Endothelial cell of umbilical vein (primary cell): ENCODE measurements at places on chromosomes 7 and 10.
A peak's percentile ranks its signal among the peaks of the same experiment; 100 is the strongest.

GRCh38 chr10:49562893-49563292, 24.0 kb upstream of the ERCC6 start:
- H3K4me1 ChIP-seq: no peaks in the 10 kb centered on the region
- H3K27ac ChIP-seq: no peak overlapping the region
- H3K36me3 ChIP-seq: no peaks in the 10 kb centered on the region
- peaks cover 6% of the 10 kb centered on the region for H3K27me3 ChIP-seq
- DNase-seq: no peak

- no peak overlapping the region for H3K4me3 ChIP-seq
- H3K4me1 ChIP-seq: no peaks in the 10 kb centered on the region
- H3K27me3 ChIP-seq: no peaks in the 10 kb centered on the region
- no peaks in the 10 kb centered on the region for H3K36me3 ChIP-seq
- no peak overlapping the region for H3K27ac ChIP-seq
- DNase-seq: no peak
These were observed 140.9 kb downstream of the AUTS2 start for GRCh38 chr7:69739190-69739589.

- no peak overlapping the region for H3K27ac ChIP-seq
- no peaks in the 10 kb centered on the region for H3K27me3 ChIP-seq
- H3K4me1 ChIP-seq: no peaks in the 10 kb centered on the region
- DNase-seq: no peak
- H3K4me3 ChIP-seq: no peak overlapping the region
These were observed 31.9 kb upstream of the SMKR1 start for GRCh38 chr7:129470411-129470810.

- DNase-seq: no peak
- no peaks in the 10 kb centered on the region for H3K4me1 ChIP-seq
- no peak overlapping the region for H3K4me3 ChIP-seq
- H3K27me3 ChIP-seq: no peaks in the 10 kb centered on the region
- no peak overlapping the region for H3K27ac ChIP-seq
- peaks cover 26% of the 10 kb centered on the region for H3K36me3 ChIP-seq
These were observed 59.9 kb upstream of the LRRC4 start for GRCh38 chr7:128091106-128091505.

- H3K4me3 ChIP-seq: no peak overlapping the region
- peaks cover 17% of the 10 kb centered on the region for H3K36me3 ChIP-seq
- no peak for DNase-seq
- H3K4me1 ChIP-seq: peaks cover 43% of the 10 kb centered on the region
These were observed 35.8 kb downstream of the IL15RA start for GRCh38 chr10:5941579-5941978.

DNA sequence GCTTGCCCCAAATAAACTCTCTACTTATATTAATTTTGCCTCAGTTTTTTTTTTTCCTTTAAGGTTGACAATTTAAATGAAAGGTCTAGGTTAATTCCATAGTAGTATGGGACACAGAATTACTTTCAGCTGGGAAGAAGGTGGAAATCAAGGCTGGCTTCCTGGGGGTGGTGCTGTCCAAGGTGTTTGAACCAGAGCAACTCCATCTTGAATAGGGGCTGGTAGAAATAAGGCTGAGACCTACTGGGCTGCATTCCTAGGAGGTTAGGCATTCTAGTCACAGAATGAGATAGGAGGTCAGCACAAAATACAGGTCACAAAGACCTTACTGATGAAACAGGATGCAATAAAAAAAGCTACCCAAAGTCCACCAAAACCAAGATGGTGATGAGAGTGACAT, 1190.8 kb upstream of the AUTS2 start:
- no peak overlapping the region for H3K4me3 ChIP-seq
- H3K27me3 ChIP-seq: no peaks in the 10 kb centered on the region
- no peak for DNase-seq

DNA sequence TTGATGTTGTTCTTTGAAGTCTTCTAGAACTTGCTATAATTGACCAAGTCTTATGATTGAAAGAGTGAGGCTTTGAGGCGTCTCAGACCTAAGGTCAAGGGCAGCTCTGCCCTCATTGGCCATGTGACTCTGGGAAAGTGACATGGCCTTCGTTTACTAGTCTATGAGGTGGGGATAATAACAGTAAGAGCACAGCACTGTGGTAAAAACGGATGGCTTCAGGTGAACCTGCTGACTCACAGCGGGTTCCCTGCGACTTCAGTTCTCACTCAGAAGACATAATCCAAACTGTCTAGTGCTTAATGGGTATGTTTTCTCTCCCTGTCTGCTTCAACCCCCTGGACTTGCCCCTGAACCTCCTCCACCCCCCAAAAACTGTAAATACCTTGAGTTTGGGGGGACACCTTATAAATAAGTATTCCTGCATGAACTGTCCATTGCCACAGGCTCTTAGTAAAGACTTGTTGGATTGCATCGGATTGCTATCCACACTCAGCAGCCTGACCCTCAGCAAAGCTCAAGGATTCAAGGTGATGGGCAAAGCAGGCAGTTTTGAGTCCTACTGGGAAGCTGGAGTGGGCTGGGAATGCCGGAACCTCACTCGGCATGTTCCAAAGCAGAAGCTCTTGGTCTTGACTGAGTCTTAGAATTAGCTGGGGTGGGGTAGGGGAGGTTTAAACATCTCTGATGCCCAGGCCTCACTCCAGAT, 304.6 kb downstream of the KLF6 start:
- no peak overlapping the region for H3K27ac ChIP-seq
- no peaks in the 10 kb centered on the region for H3K27me3 ChIP-seq
- H3K4me3 ChIP-seq: no peak overlapping the region
- no peaks in the 10 kb centered on the region for H3K36me3 ChIP-seq

DNA sequence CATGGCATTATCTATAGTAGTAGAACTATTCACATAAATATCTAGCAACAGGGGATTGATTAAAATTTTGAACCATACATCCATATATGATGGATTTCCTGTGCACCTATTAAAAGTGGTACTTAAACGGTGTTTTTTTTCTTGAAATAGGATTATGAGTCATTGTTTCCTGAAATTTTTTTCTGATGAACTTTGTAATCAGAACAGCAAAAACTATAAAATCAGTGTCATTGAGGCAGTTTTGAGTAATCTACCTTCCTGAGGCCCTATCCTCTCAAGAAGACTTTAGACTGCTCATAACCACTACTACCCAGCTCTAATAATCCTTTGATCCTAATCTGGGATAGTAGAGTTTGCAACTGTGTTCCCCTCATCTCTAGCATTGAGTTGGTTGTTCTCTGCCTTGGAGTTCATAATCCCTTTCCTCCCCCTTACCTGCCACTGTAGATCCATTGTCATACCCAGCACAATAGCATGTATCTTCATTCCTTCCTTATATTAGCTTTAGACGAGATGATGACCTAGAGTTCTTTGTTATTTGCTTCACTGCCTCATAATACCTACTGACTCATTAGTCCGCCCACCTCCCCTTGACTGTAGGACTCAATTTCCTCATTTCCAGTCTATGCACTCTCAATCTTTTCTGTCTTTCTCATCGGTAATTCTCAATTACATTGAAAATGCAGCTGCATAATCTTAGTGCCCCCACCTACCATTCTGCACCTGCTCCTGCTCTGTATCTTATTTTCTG, 133.4 kb downstream of the LRRC4 start:
- no peaks in the 10 kb centered on the region for H3K27me3 ChIP-seq
- H3K4me1 ChIP-seq: peaks cover 19% of the 10 kb centered on the region
- H3K27ac ChIP-seq: peak overlapping the region; percentile 6
- H3K4me3 ChIP-seq: no peak overlapping the region
- H3K36me3 ChIP-seq: no peaks in the 10 kb centered on the region

- no peaks in the 10 kb centered on the region for H3K27me3 ChIP-seq
- no peaks in the 10 kb centered on the region for H3K4me1 ChIP-seq
- no peak overlapping the region for H3K4me3 ChIP-seq
These were observed 246.2 kb downstream of the KCND2 start for GRCh38 chr7:120519224-120519623.

- H3K27ac ChIP-seq: no peak overlapping the region
- peaks cover 16% of the 10 kb centered on the region for H3K4me1 ChIP-seq
- peaks cover 30% of the 10 kb centered on the region for H3K27me3 ChIP-seq
- H3K36me3 ChIP-seq: no peaks in the 10 kb centered on the region
These were observed 824 bp downstream of the RELN start for GRCh38 chr7:103988468-103989199.

DNA sequence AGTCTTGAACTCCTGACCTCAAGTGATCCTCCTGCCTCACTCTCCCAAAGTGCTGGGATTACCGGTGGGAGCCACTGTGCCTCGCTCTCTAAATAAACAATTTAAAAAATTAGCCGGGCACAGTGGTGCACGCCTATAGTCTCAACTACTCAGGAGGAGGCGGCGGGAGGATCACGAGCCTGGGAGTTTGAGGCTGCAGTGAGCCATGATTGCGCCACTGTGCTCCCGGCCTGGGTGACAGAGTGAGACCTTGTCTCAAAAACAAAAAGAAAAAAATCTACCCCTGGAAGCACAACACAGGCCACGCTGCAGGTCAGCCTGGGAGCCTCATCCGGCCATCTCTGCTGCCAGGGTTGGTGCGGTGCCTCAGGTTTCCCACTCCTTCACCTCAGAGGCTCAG, 3.8 kb upstream of the EIF3B start:
- H3K4me1 ChIP-seq: peaks cover 4% of the 10 kb centered on the region
- H3K27ac ChIP-seq: no peak overlapping the region
- no peaks in the 10 kb centered on the region for H3K36me3 ChIP-seq
- no peaks in the 10 kb centered on the region for H3K27me3 ChIP-seq
- DNase-seq: no peak

DNA sequence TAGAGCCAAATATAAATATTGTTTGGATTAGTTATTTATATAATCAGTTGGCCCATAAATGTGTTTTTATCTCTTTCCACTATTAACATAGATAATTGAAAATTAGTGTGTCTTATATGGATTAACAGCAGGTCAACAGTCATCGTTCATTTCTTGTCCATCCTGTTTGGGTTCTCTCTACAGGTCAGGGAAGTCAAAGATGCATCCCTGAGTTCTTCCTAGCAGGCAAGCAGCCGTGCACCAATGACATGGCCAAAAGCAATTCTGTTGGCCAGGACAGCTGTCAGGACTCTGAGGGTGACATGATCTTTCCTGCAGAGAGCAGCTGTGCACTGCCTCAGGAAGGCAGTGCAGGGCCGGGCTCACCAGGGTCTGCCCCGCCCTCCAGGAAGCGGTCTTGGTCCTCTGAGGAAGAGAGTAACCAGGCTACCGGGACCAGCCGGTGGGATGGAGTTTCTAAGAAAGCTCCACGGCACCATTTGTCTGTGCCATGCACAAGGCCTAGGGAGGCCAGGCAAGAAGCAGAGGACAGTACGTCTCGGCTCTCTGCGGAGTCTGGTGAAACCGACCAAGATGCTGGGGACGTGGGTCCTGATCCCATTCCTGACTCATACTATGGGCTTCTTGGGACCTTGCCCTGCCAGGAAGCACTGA, 15.9 kb downstream of the FBH1 start:
- H3K4me3 ChIP-seq: no peak overlapping the region
- no peaks in the 10 kb centered on the region for H3K27me3 ChIP-seq
- peaks cover 2% of the 10 kb centered on the region for H3K4me1 ChIP-seq
- peaks cover 5% of the 10 kb centered on the region for H3K36me3 ChIP-seq
- DNase-seq: no peak
- no peak overlapping the region for H3K27ac ChIP-seq

DNA sequence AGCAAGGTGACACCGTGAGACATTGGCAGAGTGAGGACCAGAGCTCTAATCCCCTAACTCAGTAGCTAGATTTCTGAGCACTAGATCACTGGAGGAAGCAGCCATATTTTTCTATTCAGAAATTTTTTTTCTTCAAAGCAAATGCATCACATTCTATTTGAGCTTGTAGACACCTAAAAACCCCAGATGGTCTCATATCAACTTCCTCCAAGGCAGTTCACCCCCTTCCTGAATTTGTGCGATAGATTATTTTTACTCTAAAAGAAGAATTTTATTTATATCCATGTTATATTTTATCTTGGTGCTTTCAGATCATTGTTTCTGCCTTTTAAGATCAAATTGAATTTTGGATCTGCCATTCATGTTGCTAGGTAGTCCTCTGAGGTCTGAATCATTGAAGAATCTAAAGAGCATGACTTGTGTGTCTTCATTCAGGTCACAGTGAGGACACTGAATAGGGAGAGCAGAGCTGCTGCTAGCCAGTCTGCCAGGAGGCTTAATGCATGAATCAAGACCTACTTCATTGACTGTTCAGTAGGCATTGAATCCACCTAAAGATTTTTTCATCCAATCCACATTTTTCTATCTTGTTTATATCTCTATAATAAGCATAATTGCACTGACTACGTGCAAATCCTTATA, 92.9 kb upstream of the LRRTM3 start:
- no peak overlapping the region for H3K27ac ChIP-seq
- H3K27me3 ChIP-seq: no peaks in the 10 kb centered on the region
- H3K4me1 ChIP-seq: no peaks in the 10 kb centered on the region
- no peak for DNase-seq

DNA sequence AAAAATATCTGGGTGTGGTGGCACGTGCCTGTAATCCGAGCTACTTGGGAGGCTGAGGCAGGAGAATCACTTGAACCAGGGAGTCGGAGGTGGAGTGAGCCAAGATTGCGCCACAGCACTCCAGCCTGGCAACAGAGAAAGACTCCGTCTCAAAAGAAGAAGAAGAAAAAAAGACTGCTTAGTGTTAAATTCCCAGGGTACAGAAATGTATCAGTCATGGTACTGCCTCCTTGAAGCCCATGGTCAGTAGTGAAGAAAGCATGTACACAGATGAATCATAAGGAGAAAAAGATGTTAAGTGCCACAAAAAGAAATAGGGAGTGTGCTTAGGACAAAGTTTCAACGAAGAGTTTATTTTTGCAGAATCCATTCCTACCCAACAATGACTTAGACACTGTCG, 62.5 kb upstream of the KMT2E start:
- no peak overlapping the region for H3K4me3 ChIP-seq
- H3K4me1 ChIP-seq: no peaks in the 10 kb centered on the region
- H3K36me3 ChIP-seq: no peaks in the 10 kb centered on the region
- DNase-seq: no peak

DNA sequence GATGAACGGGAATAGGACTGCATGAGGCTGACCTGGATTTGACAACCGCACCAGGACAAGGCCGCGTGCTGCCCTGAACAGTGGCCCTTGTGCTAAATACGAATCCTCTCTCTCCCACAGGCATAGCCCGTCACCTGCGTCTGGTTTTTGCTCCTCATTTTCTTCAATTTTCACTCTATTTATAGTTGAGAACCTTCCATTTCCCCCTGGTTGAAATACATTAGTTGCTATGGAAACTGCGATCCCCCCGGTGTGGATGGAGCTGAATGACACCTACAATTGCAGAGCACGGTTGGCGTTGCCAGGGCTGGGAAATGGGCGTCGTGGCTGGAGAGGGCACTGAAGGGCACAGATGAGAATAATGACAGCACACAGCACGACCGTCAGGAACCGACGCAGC, 158.6 kb upstream of the PITRM1 start:
- no peaks in the 10 kb centered on the region for H3K4me1 ChIP-seq
- H3K27me3 ChIP-seq: peaks cover 2% of the 10 kb centered on the region
- no peak for DNase-seq
- no peak overlapping the region for H3K27ac ChIP-seq

GRCh38 chr7:80910228-80910627, 8.6 kb downstream of the SEMA3C start:
- no peak for DNase-seq
- no peaks in the 10 kb centered on the region for H3K4me1 ChIP-seq
- no peak overlapping the region for H3K27ac ChIP-seq
- H3K36me3 ChIP-seq: no peaks in the 10 kb centered on the region

- no peaks in the 10 kb centered on the region for H3K36me3 ChIP-seq
- H3K4me1 ChIP-seq: peaks cover 9% of the 10 kb centered on the region
- H3K27ac ChIP-seq: no peak overlapping the region
- H3K27me3 ChIP-seq: no peaks in the 10 kb centered on the region
These were observed 3.2 kb upstream of the ATP6V1F start for GRCh38 chr7:128859232-128860157.
